BE2C (cell line): ENCODE measurements at places on chromosomes 16 and 17.

DNA sequence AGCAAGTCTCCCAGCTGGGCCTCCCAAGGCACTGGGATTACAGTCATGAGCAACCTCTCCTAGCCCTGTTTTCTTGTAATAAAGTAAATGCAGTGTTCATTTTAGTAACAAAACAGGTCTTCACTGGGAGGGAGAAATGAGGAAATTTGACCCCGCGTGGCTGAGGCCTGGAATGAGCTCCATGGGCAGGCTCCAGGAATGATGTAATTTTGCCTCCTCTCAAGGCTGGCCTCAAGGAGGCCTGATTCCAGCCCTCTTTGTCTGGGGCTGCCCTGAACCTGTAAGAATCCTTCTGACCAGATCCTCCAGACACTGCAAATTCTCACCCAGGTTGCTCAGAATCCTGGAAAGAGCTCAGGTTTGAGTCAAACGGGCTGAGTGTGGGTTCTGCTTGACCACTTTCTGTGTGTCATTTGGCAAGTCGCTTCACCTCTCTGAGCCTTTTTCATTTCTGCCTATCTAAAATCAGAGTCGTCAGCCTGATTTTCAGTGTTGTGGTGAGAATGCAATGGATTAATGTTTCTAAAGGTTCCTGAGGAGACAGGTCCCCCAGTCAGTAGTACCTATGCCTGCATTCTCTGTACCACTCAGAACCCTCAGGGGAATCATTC is 57.1 kb downstream of the RAB11FIP4 start:
- no peak for DNase-seq

DNA sequence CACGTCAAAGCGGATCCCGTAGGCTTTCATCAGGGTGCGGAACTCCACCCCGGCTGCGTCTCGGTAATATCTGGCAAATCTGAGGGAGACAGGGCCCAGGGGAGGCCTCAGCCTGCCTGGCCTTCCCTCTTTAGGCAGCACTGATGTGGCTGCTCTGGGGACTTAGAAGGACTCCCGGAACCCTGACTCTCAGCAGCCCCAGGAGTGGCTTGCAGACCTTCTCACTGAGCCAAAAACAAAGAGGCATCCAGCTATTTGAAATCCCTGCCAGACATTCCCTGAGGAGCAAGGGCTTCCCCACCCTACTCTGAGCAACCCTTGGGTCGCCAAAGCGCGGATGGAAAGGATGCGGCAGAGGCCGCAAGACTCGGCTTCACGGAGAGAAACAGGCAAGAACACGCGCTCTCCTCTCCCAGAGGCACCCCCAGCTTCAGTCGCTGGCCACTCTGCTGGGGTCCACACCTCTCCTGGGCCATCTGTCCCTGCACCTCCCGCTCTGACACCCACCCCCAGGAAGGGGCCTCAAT is 7.9 kb downstream of the P2RX5 start:
- DNase-seq: no peak

- DNase-seq: peak; percentile 59
Measured at GRCh38 chr16:88759245-88759975, 25.6 kb downstream of the PIEZO1 start.

- no peak for DNase-seq
Measured at GRCh38 chr17:47219621-47220475, 10.7 kb downstream of the MYL4 start.

- no peak for DNase-seq
Measured at GRCh38 chr17:40561871-40562611, 3.2 kb downstream of the CCR7 start.
